ENCODE measurements at places on chromosomes 6 and 20.

DNA sequence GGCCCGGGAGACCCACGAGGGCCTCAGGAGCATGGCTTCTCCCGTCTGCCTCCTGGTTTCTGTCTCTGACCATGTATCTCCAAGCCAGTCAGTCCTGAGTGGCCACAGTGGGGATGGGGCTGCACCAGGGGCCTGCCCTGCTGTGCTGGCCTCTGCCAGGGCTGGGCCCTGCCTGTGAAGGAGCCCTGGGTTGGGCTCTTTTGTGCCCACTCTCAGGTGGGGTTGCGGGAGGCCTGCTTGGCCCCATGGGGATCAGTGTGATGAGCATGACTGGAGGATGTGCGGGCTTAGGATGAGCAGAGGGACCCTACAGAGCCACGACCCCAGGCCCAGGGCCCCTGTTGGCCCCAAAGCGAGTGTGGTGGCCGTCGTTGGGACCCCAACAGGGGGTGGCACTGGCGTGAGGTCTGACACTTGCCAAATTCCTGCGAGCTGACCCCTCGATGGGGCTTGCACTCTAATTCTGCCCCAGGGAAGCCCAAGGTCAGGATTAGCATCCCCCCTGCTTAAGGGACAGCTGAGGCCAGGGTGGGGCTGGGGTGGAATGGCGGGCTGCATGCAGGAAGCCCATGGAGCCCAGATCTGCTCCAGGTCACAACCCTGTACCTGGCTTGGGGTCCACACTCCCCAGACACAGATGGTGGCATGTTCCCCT, 90.0 kb upstream of the BHLHE23 start:
- no peak for DNase-seq

GRCh38 chr6:16324606-16325225, 86.3 kb downstream of the GMPR start:
- DNase-seq: no peak

DNA sequence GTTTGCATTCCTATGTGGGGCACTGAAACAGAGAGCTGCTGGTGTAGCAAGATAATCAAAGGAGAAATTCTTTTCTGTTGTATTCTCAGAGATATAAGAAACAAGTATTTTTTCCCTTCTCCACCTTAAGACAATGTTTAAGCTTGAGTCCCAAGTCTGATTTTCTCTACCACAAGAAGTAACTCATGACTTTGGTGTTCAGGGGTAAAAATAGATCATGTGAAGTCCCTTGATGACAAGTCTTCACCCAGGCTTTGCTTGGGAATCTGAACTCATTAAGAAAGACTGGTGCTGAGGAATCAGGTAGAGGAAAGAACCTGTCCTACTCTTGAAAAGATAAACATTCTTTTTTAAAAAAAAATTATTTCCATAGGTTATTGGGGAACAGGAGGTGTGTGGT, 205.6 kb downstream of the ALDH8A1 start:
- DNase-seq: no peak

GRCh38 chr6:141965016-141965545, 167.6 kb upstream of the GJE1 start:
- DNase-seq: no peak

DNA sequence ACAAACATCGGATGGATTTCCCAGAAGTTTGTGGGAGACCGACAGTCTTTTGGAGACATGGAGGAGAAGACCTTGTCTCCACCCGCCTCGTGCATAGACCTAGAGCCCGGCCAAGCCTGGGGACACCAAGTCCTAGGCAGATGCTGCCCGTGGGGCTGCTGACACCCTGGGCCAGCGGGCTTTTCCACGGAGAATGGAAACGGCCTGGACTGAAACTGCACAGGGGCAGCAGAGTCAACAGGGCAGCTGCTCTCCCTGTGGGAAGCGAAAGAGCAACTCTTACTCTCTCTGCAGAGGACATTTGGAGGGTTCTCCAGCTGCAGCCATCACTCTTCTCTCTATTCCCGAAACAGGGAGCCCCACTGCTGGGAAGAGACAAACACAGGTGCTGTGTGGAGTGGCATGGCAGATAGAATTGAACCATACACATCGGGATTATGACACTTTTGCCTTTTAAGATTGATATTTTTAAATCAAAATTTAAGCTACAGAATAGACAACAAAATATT, 401.2 kb downstream of the THBS2 start:
- DNase-seq: no peak

- DNase-seq: peak; percentile 1
Observed at GRCh38 chr20:39524371-39524911, 562.3 kb downstream of the DHX35 start.

DNA sequence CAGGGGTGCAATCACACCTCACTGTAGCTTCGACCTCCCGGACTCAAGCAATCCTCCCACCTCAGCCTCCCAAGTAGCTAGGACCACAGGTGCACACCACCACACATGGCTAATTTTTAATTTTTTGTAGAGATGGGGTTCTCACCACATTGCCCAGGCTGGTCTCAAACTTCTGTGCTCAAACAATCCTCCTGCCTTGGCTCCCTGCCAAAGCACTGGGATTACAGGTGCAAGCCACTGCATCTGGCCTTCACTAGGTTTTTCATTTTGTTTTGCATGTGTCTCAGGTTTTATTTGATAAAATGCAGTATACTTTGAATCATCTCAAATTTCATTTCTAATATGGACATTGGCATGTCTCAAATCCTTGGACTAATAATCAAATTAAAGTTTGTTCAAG, 98.7 kb downstream of the SLC16A10 start:
- no peak for DNase-seq

- peak; percentile 28 for DNase-seq
Observed at GRCh38 chr6:75117701-75118100, 88.2 kb downstream of the COL12A1 start.

DNA sequence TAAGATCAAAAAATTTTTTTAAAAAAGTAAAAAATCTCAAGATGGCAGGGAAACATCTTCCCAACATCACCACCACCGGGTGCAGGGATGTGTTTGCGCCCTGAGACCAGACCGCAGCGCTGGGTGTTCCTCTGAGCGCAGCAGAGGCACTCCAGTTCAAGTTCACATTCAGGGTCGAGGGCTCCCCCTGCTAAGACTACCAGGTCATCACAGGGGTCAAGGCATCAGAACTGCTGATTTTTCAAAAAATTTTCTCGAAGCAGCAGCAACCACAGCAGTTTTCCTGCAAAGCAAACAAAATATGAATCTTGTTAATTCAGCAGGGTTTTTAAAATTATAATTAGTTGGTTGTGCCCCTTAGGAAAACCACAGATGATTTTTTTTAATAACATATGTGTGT, 83.1 kb downstream of the MYLK4 start:
- DNase-seq: no peak

- no peak for DNase-seq
Observed at GRCh38 chr20:37442547-37442946, 78.5 kb upstream of the NNAT start.

GRCh38 chr6:7939184-7939863, 28.7 kb upstream of the TXNDC5 start:
- DNase-seq: no peak

- no peak for DNase-seq
Observed at GRCh38 chr6:84638286-84638685, 126.1 kb downstream of the TBX18 start.

Data from fibroblast of lung (primary cell).